Frontal cortex (tissue), 4 donors: ENCODE measurements at places on chromosomes 16 and 17. TPM values are rescaled to one million over a fixed set of nuclear protein-coding genes. Genes with fewer than 3 reads are reported as not detected.

The ABCC11 gene
- total RNA-seq: 0.41 TPM

DNA sequence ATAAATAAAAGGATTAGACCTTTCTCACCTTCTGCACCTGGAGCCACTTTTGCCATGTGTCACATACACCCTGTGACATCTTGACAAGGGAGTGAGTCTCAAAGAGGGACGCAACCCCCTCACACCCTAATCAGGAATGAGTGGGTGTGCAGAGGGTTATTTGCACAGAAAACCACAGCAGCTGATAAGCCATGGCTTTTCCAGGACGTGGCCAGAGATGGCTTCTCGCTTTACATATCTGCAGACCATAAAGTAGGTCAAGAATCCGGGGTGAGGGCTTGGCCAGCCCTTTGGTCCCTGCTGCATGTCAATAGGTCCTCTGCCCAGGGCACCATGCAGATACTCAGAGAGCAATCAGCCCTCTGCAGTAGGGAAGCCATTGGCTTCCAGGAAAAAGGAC, 2.4 kb upstream of the CD300LF start:
- no peak for DNase-seq

DNA sequence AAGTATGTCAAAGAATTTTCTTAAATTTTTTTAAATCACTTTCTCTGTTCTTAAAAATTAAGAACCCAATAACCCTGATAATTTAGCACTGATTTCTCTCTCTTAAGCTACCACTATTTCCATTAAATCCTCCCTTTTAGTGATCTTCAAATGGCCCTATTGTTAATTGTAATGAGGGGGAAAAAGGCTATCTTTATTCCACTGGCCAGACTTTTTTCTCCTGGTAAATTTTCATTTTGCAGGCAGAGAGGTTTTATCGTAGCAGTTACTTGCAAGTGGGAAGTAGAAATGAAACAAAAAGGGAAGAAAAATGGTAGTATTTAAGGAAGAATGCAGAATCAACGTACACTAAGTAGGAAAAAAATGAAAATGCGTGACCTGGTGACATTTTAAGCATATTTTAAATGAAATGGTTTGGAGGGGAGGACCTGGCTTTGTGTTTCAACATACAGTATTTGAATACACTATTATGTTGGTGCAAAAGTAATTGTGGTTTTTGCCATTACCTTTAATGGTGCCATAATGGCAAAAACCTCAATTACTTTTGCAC, 224.9 kb downstream of the TANC2 start:
- DNase-seq: no peak

The TOP2A gene
- 19.6 TPM for total RNA-seq

The CCL1 gene
- total RNA-seq: not detected

The CCT6B gene
- 2.9 TPM for total RNA-seq

- no peak for DNase-seq
Measured at GRCh38 chr17:41976142-41976768, 9.7 kb downstream of the CNP start.

The SSTR5 gene
- not detected for total RNA-seq

DNA sequence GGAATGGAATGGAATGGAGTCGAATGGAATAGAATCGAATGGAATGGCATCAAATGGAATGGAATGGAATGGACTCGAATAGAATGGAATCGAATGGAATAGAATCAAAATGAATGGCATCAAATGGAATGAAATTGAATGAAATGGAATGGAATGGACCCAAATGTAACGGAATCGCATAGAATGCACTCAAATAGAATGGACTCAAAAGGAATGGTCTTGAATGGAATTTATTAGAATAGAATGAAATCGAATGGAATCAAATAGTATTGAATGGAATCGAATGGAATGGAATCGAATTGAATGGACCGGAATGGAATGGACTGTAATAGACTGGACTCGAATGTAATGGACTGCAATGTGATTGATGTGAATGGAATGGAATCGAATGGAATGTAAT, 501.4 kb upstream of the WSB1 start:
- no peak for DNase-seq

The KRTAP4-1 gene
- total RNA-seq: not detected

- no peak for DNase-seq
Measured at GRCh38 chr17:45090711-45091110, 29.6 kb downstream of the NMT1 start.

GRCh38 chr16:65548470-65548869, 426.6 kb upstream of the CDH11 start:
- no peak for DNase-seq

The KDM8 gene
- total RNA-seq: 3.3 TPM

GRCh38 chr16:80903616-80904015, 99.2 kb upstream of the CDYL2 start:
- DNase-seq: no peak
